ENCODE measurements at places on chromosomes 1 and 21. TPM values are rescaled to one million over a fixed set of nuclear protein-coding genes. Genes with fewer than 3 reads are reported as not detected.

GRCh38 chr1:97314685-97315084 lies 593.1 kb downstream of the PTBP2 start:
- no peak for DNase-seq

- DNase-seq = no peak
These were observed 50.0 kb downstream of the FOXO6 start for GRCh38 chr1:41411229-41411628.

DNA sequence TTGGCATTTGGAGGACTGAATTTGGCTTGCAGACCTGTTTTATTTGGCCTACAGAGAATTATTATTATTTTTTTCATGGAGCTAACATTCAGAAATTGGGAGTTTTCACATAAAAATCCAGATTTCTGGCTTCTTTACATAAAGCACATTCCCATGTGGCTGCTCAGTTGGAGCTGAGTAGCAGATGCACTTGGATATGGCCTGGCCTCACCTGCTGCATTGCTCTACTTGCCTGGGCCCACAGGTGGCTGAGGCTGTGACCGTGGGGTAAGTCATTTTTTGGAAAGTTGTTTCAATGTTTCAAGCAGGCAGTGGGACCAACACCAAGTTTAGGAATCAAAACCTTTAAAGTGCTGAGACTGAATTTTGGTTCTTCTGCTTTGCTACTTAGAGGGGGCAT lies 56.7 kb downstream of the GADD45A start:
- DNase-seq = no peak

- no peak for DNase-seq
These were observed 63.2 kb downstream of the URB2 start for GRCh38 chr1:229689273-229689672.

Gene SYPL2
- 0.24 TPM for total RNA-seq

Gene FTCD
- 105 TPM for total RNA-seq

Gene AKT3
- 0.22 TPM for total RNA-seq

Measured in HepG2 (cell line).